Gastrocnemius medialis (tissue), 4 donors: ENCODE measurements at places on chromosomes 3 and 15. TPM values are rescaled to one million over a fixed set of nuclear protein-coding genes. Genes with fewer than 3 reads are reported as not detected.

The ZNF592 gene
- 36.0 TPM for total RNA-seq

The SLC27A2 gene
- total RNA-seq: 0.69 TPM

The MB21D2 gene
- 3.2 TPM for total RNA-seq

The ILDR1 gene
- not detected for total RNA-seq

The SLC51B gene
- total RNA-seq: not detected

The PAQR5 gene
- 0.10 TPM for total RNA-seq

The TICRR gene
- not detected for total RNA-seq

The RPP25 gene
- 1.0 TPM for total RNA-seq

The P2RY13 gene
- total RNA-seq: 0.16 TPM

The TLE3 gene
- 9.1 TPM for total RNA-seq

The LTF gene
- 0.76 TPM for total RNA-seq

The NAALADL2 gene
- 0.80 TPM for total RNA-seq

The LIPH gene
- total RNA-seq: not detected

The HDAC11 gene
- total RNA-seq: 40.4 TPM

The TRPC1 gene
- total RNA-seq: 1.4 TPM

The CFAP44 gene
- total RNA-seq: 0.40 TPM

The EAF2 gene
- 5.7 TPM for total RNA-seq

The SAMMSON gene
- not detected for total RNA-seq

The DAZL gene
- total RNA-seq: not detected

The SCG5 gene
- not detected for total RNA-seq

The CCDC13 gene
- total RNA-seq: 0.12 TPM

The TGM5 gene
- total RNA-seq: 1.4 TPM

The CIB1 gene
- 32.2 TPM for total RNA-seq

The LMOD3 gene
- total RNA-seq: 31.0 TPM

The MORC1 gene
- not detected for total RNA-seq

The ETV5 gene
- total RNA-seq: 31.6 TPM

The SRP14 gene
- 198 TPM for total RNA-seq

The CD200R1L gene
- total RNA-seq: not detected

The SNURF gene
- 7.3 TPM for total RNA-seq

The NOX5 gene
- not detected for total RNA-seq

The NR2E3 gene
- total RNA-seq: not detected

The CPNE9 gene
- not detected for total RNA-seq

The CHRNA5 gene
- 0.07 TPM for total RNA-seq

The C3orf20 gene
- not detected for total RNA-seq

The STRIT1 gene
- 2,272 TPM for total RNA-seq

The RAB6B gene
- total RNA-seq: 1.1 TPM

The SLC9C1 gene
- not detected for total RNA-seq

The NANOGP8 gene
- total RNA-seq: not detected

The UCN2 gene
- not detected for total RNA-seq

The CFAP92 gene
- total RNA-seq: 0.20 TPM

The KBTBD8 gene
- 1.9 TPM for total RNA-seq

The ULK4 gene
- 2.0 TPM for total RNA-seq

The LRRC3B gene
- 2.4 TPM for total RNA-seq

The SLC22A14 gene
- not detected for total RNA-seq

The COPS2 gene
- total RNA-seq: 69.5 TPM

The FAM174B gene
- total RNA-seq: 7.6 TPM

The APH1B gene
- 3.2 TPM for total RNA-seq

The STAG1 gene
- total RNA-seq: 23.5 TPM
